T-helper 2 cell treated with Interferon-gamma antibody and Interleukin-4, amounts not matched to agents 5 μg/mL and 100 μg/mL, for 36 hours (primary cell): ENCODE measurements at places on chromosomes 6 and 20.
A peak's percentile ranks its signal among the peaks of the same experiment; 100 is the strongest.

- no peak for DNase-seq
These were observed 24.1 kb upstream of the SULF2 start for GRCh38 chr20:47809161-47809960.

DNA sequence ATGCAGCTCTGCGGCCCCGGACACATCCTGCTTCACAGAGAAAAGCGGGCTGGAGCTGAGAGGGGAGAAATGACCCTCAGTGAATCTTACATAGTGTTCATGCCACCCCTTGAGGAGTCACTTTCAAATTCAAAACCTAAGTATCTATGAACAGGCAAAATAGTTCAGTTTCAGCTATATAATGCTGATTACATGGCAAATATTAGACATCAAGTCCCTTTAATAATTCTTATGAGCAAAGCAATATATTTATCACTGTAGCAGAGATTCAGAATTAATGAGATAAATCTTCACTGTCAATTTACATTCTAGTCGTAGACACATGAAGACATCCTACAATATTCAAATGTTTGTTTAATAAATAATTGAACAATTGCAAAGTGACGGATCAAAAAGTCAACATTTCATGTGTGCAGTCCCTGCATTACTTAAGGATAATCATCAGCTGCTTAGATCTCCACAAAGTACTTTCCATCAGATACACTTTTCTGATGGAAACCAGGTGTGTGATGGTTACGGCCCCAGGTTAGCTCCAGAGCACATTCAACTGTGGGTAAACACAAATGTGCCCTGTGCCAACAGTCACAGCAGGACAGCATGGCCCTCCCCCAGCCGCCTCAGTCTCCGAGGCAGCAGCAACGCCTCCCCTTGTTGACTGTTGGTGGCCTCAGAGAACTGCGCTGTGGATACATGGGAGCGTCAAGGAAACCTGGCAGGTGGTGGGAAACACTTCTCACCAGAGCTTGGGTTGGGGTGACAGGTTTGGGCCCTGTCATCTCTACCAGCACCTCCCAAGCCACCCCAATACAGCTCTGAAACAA is 787 bp upstream of the PRR18 start:
- DNase-seq: no peak

DNA sequence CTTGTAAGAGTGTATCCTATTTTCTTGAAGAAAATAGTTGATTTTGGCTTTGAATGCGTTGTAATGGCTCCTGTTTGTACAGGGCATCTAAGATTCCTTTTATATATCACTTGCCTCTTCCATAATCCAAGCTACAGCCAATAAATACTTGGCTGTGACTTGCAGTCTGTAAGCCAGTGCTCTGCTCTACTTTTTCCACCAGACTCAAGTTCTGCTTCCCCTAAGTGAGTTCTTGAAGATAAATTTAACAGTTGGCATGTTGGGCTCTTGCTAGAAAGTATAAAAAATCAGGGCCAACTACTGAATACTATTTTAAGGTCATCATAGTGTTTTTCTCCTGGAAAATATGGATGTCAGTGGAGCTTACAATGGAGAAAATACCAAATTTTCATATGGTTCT is 36.5 kb upstream of the SCGN start:
- DNase-seq: no peak

GRCh38 chr6:129281168-129281796 is 398.3 kb downstream of the LAMA2 start:
- no peak for DNase-seq

DNA sequence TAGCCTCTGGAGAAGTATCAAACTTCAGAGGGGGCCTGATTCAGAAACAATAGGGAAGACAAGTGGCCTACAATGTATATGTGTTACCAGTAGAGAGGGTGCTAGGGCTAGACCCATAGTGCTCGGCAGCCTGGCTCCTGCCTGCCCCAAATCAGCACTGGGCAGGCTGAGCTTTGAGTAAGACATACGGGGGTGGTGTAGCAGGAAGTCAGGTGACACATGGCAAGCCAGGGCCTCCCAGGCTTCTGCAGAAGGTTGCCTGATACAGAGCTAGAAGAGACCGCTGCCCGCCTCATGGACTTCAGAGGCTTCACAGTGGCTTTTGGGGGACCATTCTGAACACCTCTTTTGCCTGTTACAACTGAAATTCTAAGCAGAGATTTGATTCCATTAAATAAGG is 43.4 kb downstream of the RALY start:
- peak; percentile 53 for DNase-seq

DNA sequence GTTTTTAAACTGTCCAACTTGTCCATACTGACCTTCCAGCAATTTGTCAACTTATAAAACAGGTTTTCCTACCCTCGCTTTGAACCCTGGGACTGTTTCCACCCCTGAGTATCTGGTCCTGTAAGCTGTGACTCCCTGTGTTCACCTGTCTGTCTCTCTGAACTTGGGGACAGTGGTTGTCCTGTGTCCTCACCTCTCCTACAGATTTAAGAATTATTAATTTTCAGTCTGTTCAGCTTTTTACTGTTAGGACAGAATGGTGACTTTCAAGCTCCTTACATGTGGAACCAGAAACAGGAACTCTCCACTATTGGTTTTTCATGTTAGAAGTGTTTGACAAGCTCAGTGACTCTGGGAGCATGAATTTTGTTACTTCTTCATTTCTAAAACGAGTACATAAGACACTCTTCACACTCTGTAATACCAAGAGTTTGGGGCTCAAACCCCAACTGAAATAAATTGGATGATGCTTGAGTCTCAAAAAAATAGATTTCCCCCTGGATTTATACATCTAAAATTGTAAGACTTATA is 713.9 kb downstream of the COL12A1 start:
- DNase-seq: no peak

GRCh38 chr6:91822581-91822980 is 1235.7 kb upstream of the MAP3K7 start:
- DNase-seq: no peak

DNA sequence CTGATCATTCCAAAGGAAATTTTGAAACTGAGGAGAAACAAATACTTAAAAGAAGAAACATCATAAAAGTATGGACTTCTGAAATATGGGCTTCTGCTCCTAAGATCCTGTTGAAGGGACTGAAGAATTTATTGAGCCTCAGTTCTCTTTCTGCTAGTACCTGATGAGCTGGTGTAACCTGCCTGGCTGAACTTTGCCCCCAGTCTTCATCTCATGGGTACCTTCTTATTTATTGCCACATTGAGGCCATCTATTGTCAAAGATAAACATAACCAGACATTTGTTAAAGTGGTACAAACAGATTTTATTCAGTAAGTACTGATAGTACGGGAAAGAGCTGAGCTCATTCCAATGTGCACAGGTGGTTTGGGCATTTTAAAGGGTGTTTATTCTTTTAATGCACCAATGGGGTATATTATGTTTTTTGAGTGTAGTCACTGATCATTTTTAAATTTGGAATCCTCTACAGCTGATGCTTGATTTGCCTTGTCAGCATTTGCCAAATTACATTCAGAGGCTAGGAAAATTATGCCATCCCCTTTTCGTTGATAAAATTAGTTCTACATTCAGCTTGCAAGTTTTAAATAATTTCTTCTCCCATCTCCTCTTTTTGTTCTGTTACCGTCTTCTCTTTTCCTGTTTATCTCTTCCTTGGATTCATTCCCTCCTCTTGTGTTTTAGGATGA is 118.2 kb downstream of the PRIM2 start:
- DNase-seq: no peak

GRCh38 chr6:88914895-88915598 is 48.4 kb downstream of the RNGTT start:
- DNase-seq: no peak

- no peak for DNase-seq
These were observed 68.5 kb downstream of the SRC start for GRCh38 chr20:37414224-37415035.

DNA sequence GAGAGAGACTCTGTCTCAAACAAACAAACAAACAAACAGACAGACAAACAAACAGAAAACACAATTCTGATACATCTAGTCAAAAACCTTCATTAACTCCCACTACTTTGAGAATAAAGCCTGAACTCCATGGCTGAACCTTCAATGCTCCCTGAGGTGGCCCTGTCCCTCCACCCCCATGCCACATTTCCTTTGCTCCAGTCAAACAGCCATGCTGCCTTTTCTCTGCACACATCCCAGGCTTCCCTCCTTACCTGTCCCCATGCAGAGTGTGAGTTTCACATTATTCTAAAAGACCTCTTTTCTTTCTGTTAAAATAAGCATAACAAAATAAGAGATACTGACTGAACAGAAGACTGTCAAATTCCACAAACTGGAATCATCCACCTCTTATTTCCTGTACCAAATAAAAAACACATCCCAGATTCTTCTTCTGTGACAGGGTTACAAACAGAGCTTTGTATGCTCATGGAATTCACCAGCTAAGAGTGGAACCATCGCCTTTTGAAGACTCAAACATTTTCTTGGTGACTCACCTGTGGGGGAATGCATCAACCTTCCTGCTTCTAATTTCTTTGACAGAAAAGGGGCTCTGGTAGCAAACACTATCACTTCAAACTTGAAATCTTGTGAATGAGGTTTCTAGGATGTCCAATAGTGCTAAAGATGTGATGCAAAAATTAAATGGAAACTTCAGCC is 71.0 kb upstream of the SLC22A16 start:
- DNase-seq: no peak

DNA sequence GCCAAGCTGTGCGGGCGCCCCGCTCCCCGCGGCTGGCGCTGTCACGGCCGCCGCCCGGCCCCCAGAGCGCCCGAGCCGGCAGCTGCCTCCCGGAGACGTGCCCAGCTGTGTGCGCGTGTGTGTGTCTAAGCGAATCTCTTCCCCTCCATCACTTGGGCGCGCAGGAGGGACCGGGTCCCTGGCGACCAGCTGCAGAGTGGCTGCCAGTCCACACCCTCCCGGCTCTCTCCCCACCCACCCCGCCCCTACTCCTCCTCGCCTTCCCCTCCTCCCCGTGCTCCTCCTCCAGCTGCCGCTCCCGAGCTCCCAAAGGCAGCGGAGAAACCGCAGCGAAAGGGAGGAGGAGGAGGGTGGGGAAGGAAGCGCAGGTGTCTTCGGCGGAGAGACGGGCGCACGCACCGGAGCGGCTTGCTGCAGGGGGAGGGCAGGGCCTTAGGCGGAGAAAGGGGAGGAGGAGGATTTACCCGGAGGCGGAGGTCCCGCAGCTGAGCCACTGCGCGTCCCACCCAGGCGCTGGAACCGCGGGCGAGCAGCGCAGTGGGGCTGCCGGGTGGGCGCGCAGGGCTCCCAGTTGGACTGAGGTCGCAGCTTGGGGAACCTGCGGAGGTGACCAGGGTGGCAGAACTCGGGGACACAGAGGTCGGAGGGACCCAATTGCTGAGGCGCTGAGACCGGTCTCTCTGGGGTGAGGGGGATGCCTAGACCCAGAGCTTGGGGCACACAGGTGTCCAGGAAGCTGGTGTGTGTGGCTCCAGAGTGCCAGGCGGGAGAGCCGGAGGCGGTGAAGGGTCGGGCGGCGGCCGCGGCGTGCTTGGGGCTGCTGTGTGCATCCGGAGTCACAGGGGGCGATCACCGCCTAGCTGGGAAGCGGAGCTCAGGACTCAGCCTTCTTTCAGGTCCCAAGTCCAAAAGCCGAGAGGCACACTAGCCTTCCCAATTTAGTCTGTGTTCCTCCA is at the start of gene HS3ST5:
Gene HS3ST5 (minus strand): TSS at position 198 of the 956 bp plus-strand sequence. CDS start 280,178 bp downstream, outside the sequence.
- DNase-seq: no peak
